ENCODE measurements at places on chromosomes 6 and 20.
A peak's percentile ranks its signal among the peaks of the same experiment; 100 is the strongest.

- DNase-seq = no peak
Measured at GRCh38 chr6:157569543-157569942, 188.6 kb downstream of the ZDHHC14 start.

GRCh38 chr20:61731363-61732181, 334.1 kb downstream of the TAF4 start:
- DNase-seq = no peak

GRCh38 chr6:156955494-156956183, 178.5 kb downstream of the ARID1B start:
- no peak for DNase-seq

- DNase-seq = peak; percentile 71
Measured at GRCh38 chr6:127464881-127465459, 5.8 kb upstream of the KIAA0408 start.

DNA sequence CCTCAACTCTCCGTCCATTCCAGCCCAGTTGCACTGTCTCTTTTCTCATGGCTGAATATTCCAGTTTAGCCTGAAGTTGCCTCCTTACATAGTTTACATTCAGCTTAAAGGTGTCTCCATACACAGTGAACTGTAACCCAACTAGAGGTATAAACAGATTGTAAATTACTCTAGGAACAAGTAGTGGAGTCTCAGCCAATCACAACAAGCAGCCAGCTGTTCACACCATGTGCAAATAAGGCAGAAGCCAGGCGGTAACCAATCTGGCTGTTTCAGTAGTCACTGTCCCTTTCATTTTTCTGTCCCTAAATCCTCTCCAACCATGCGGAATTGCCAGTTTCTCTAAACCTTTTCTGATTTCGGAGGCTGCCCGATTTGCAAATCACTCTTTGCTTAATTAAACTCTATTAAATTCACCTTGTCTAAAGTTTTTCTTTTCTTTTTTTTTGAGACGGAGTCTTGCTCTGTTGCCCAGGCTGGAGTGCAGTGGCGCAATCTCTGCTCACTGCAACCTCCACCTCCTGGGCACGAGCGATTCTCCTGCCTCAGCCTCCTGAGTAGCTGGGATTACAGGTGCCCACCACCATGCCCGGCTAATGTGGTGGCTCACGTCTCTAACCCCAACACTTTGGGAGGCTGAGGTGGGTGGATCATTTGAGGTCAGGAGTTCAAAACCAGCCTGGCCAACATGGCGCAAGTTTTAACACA, 37.6 kb upstream of the GFOD1 start:
- no peak for DNase-seq

DNA sequence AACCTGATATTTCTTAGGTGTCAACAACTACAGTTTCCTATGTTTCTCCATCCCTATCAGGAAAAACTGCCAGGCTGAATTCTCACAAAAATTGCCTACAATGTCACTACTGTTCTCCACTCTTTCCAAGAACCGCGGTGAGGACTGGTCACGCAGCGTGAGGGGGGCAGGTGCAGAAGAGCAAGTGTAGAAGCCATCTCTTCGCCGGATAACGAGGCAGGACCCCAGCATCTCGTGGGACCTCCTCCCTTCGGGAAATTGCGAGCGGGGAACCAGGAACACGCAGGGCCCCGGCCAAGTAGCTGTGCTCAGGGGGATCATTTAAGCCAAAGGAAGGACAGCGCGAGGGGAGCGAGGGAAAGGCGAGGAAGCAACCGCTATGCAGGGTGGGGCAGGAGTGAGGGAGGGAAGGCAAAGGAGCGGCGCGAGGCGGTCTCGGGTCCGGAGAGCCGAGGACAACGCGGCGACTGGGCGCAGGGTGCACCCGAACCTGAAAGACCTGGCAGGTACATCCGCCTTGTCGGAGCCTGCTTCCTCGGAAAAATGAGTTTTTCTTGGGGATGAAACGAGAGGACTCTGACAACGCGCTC, 559 bp downstream of the APMAP start:
- DNase-seq = peak; percentile 41

- no peak for DNase-seq
Measured at GRCh38 chr6:142819603-142820337, 125.2 kb downstream of the HIVEP2 start.

DNA sequence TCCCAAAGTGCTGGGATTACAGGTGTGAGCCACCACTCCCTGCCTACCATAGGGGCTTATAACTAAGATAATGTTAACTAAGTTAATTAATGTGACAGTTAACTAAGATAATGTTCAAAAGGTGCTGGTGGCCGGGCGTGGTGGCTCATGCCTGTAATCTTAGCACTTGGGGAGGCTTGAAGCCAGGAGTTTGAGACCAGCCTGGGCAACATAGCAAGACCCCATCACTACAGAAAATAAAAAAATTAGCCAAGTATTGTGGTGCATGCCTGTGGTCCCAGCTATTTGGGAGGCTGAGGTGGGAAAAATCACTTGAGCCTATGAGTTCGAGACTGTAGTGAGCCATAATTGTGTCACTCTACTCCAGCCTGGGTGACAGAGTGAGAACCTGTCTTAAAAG, 32.8 kb upstream of the SRF start:
- DNase-seq = no peak

GRCh38 chr6:12967686-12968085, 251.1 kb downstream of the PHACTR1 start:
- no peak for DNase-seq

- no peak for DNase-seq
Measured at GRCh38 chr20:536426-537010, 7.1 kb downstream of the CSNK2A1 start.

DNA sequence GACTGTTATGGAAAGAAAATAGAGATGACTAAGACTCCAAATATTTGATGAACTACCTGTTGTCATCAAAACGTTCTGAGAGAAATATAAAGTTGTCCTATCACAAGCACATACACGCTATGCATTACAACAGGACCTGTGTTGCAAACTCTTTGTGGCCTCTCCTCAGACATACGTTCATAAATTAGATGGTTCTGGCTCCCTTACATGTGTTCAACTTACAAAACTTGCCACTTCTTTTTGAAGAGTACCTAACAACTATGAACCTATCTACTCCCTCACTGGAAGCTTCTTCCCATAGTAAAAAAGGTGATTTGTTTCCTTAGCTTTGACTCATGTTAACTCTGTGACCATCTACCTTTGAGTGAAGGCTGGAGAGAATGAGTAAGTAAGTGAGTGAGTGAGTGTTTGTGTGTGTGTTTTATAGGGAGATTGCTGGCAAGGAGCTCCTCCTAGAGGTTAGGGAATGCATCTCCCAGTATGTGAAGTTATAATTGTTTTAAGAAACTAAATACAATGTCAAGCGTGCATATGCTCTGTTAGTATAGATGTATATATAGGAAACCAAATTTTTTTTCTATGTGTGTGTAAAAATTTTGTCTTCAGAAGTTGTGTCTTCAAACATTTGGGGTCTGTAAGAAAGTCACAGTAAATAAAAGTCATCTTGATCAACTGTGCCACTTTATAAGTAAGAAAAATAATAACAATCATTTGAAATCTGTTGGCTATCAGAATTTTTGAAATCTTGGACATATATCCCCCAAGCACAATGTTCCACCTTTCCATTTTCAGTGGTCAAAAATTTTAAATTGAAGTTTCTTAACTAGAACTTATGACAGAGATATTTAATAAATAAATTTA, 1211.1 kb upstream of the GJE1 start:
- DNase-seq = peak; percentile 9

GRCh38 chr6:134352786-134353480, 35.0 kb upstream of the SGK1 start:
- no peak for DNase-seq

GRCh38 chr6:150722614-150723344, 123.1 kb downstream of the PLEKHG1 start:
- no peak for DNase-seq
